Putamen (tissue), 1 donor: ENCODE measurements at places on chromosomes 3 and 15.

GRCh38 chr3:179955809-179956208 lies 80.9 kb downstream of the PEX5L start:
- DNase-seq = no peak

- DNase-seq = no peak
Measured at GRCh38 chr15:101147181-101147580, 104.7 kb downstream of the CHSY1 start.

- no peak for DNase-seq
Measured at GRCh38 chr15:92681141-92681631, 25.6 kb upstream of the FAM174B start.

GRCh38 chr3:67593761-67594234 lies 60.6 kb downstream of the SUCLG2 start:
- no peak for DNase-seq

DNA sequence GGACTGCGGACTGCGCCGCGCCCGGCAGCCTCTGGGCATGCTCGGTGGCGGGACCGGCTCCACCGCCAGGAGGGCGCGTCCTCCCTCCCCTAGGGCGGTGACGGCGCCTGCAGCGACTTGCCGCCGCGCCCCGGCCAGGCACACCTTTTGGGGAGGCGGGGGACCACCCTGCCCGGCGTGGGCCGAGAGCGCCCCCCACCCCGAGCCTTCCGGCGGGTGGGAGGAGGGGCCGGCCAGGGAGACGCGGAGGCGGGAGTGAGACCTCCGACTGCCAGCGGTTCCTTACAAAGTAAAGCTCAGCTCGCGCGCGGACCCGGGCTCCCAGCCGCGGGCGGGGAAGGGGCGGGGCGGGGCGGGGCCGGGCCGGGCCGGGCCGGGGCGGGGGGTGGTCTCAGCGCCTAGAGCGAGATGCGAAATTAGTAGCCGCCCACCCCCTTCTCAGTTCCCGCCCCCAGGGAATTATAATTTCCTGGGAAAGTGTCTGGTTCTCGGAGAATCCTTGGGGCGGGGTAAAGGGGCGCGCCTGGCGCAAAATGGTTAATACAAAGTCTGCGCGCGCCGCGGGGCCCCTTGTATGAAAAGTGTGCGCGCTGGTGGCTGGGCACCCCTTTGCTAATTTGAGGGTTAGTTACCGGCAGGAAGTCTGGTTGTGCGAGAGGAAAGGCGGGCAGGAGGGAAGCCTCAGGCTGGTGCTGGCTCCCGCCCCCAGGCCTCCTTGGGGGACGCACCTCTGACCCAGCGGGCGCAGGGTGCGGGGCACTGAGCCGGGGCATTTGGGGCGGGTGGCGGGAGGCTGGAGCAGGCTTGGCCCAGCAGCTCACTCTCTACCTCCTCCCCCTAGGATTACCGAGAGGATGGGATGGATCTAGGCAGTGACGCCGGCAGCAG lies 224.8 kb upstream of the IL12A start:
- peak; percentile 71 for DNase-seq

- no peak for DNase-seq
Measured at GRCh38 chr3:61371123-61371522, 119.9 kb upstream of the FHIT start.

DNA sequence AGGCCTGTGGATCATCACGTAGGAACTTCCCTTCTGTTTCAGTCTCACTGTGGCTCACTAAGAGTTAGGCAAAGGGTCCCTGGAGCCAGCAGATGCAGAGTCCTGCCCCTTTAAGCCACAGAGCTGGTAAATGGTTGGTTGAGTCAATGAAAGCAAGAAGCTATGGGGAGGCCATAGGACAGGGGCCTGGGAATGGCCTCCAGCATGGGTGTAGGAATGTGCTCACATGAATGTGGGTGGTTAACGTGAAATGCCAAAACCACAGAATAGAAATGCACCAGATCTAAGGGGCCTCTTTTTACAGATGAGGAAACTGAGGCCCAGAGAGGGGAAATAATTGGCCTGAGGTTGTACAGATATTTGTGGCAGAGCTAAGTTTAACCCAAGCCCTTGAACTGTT lies 150.3 kb downstream of the TLE3 start:
- DNase-seq = no peak

DNA sequence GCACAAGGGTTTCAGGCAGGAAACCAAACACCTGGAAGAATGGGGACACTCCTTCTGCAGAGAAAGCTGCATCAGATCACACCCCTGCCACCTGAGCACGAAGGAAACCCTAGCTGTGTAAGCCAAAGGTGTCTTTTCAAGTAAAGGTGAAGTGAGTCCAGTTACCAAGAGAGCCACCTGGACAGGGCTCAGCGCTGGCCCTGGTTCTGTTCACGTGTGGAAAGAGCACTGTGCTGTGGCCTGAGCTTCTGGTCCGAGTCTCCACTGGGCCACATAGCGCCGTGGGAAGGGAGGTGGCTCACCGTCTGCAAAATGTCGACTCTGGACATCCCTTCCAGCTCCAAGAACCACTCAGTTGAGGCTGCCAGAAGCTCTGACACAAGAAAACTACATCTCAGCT lies 151.1 kb downstream of the ADAMTS17 start:
- no peak for DNase-seq

DNA sequence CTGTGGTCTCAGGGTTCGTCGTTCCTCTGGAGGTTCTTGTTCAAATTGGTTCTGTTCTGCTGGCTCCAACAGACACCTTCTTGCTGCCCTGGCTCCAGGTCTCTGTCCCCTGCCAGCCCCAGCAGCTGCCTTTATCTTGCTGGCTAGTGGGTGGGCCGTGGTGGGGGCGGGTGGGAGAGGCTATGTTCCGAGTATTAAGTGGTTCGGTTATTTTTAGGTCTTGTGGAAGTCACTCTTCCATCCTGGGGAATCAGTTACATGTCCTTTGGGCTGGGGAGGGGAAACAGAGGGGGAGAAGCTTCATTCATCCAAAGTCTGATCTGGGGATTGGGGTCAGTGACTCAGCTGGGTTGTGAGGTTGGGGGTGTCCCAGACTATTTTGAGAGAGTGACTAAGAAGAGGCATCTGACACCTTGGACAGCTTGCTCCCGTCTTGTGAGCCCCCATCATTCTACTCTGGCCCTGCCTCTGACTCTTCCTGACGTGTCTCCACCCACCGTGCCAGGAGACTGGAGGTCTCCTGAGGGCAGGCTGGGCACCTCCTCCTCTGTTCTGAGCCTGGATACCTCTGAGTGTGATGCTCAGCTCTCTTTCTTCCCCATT lies at the start of gene XIRP1:
XIRP1 (minus strand) TSS at position 106 of the 603 bp plus-strand sequence. CDS start 3,150 bp downstream, outside the sequence.
- no peak for DNase-seq

DNA sequence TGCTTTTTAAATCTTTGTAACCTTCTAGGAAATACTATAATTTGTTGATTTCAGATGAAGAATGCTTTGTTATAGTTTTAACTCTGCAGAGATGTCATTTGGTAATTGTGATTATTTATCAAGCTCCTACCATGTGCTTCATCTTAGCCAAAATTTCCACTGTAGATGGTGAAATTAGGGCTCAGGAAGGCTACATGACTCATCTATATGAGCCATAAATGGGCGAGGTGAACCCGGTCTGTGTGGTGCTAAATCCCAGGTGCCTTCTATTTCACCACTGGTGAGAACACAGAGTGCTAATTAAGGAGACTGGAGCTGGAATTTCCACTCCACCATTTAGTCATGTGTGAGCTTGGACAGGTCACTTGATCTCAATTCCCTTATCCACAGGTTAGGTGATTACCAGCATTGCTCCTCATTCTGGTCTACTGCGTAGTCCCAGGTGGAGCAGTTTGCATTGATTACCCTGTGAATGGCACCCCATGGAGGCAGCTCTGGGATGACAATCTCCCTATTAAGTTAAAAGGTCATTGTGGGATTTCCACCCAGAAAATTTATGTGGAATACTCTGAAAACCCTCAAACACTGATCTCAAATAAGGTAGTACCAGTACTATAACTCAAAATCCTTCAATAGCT lies 2.8 kb upstream of the CCR3 start:
- DNase-seq = no peak

- no peak for DNase-seq
Measured at GRCh38 chr3:138173769-138174420, 826 bp downstream of the DBR1 start.

GRCh38 chr3:169764312-169764881 lies 463 bp downstream of the TERC start:
- DNase-seq = peak; percentile 65

- no peak for DNase-seq
Measured at GRCh38 chr15:48063411-48063985, 57.3 kb upstream of the SLC24A5 start.

GRCh38 chr3:150221904-150222523 lies 186.1 kb upstream of the TSC22D2 start:
- DNase-seq = no peak

DNA sequence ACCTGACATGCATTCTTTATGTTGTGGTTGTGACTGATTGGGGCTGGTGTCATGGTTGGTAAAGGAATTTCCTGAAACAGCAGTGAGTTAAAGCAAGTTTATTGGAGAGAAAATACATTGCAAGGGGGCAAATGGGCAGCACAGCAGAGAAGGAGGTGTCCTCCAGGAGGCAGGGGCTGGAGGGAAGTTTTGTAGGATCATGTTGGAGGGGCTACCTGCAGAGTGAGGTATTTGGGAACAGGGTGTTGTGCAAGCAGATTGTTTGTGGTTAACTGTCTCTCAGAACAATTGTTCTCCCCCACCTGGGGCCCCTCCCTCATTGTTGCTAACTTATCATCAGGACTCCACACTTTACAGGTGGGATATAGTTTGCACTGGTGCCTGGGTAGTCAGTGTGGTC lies 196.0 kb downstream of the NSUN3 start:
- DNase-seq = no peak

GRCh38 chr3:150022381-150023238 lies 51.9 kb upstream of the PFN2 start:
- DNase-seq = no peak

GRCh38 chr15:78995921-78996893 lies 51.4 kb upstream of the CTSH start:
- DNase-seq = no peak

DNA sequence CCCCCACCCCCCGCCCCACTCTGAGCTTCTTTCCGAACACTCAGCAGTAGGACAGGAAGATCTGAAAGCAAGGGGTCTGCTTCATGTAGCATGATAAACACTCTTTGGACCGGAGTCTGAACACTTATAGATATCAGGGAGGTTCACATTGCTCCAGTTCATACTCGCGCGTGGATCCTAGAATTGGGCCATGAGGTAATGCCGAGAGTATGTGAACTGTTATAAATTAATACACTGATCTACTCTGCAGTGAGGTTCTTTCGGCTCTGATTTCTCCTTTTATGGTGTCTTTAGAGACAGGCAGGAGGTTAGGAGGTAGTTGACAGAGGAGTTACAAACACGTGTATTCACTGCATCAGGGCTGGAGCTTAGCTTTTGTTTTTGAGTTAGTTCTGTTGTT lies 223.0 kb downstream of the THSD4 start:
- no peak for DNase-seq

- DNase-seq = no peak
Measured at GRCh38 chr15:99619712-99620111, 53.9 kb downstream of the MEF2A start.

GRCh38 chr3:20680990-20681628 lies 495.1 kb upstream of the SGO1 start:
- DNase-seq = no peak

DNA sequence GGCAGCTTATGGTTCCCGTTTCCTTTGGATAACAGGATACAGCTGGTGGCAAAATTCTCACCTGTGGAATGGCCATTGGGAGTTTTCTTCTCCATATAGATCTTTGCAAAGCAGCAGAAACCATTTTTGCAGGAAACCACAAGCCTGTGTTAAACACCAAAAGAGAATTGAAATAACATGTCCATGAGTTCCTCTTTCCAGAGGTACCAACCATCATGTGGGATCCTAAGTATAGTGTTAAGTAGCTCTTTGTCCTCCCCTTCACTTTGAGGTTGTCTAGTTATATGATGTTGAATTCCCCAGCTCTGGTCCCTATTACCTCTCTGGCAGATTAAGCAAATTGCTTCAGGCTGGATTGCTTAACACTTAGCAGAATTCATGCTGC lies 94.9 kb downstream of the AKAP13 start:
- DNase-seq = no peak

DNA sequence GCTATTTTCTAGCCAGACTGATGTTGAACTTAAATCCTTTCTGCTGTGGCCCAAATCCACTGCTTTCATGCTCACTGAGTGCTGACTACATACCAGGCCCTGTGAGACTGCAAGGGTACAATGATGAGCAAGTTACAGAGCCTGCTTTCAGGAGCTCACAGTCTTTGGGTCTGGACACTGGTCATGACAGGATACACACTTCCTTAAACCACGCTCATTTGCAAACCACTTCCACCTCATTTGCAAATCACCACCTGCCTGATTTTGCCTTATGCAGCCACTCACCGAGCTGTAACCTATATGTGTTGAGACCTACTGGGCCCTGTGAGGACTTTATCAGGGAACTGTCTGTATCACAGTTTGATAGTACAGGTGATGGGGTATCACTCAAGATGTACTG lies 50.2 kb upstream of the LRRC58 start:
- DNase-seq = no peak

DNA sequence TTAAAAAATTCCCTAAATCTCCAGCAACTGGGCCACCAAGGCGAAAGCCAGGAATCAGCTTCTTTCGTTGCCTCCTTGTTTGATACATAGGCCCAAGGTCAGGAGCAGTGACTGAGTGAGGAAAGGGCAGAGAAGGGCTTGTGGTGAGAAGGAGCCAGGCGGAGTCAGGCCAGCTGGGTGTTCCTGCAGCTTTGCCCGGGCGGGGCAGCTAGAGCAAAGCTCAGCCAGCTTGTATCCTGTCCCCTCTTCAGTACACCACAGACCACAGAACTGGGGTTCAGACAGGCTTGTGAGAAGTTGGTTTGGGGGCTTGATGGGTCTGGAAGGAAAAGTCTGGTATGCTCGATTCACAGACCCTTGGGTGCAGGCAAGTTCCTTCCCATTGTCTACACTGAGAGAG lies 52.6 kb downstream of the CCK start:
- no peak for DNase-seq

- no peak for DNase-seq
Measured at GRCh38 chr3:138389144-138389601, 40.8 kb downstream of the MRAS start.

GRCh38 chr15:70453238-70453637 lies 310.1 kb downstream of the UACA start:
- no peak for DNase-seq

DNA sequence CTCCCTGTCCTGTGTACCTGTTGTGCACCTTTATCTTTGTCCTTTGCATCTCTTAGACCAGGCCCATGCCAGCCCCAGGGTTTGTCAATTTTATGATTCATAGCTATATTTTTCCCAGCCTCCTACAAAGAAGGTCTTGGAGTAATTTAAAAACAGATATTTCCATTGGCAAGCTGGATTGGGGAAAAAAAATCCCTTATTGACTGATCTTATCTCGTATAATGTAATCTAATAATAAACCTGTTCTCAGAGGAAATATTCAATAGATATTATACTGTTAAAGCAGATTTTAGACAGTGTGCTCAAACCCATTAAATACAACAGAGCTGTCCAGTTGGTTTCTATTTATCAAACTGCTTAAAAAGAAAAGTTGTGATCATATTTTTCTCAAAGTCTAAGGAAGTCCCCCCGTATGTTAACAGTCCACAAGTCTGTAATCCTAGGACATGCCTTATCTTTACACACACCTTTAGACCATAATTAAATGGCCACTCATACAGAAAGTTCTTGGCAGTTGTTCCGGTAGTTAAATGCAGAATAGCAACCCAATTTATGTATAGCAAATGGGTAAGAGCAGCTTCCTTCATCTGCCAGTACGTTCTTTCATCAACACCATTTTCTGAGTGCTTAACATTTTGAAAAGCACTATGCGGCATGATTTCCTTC lies 700.9 kb upstream of the NR2F2 start:
- DNase-seq = no peak

- no peak for DNase-seq
Measured at GRCh38 chr15:27589260-27589659, 509.9 kb downstream of the OCA2 start.

GRCh38 chr3:3806092-3806491 lies 6.9 kb downstream of the LRRN1 start:
- DNase-seq = no peak
